ENCODE measurements at places on chromosomes 7 and 10.

DNA sequence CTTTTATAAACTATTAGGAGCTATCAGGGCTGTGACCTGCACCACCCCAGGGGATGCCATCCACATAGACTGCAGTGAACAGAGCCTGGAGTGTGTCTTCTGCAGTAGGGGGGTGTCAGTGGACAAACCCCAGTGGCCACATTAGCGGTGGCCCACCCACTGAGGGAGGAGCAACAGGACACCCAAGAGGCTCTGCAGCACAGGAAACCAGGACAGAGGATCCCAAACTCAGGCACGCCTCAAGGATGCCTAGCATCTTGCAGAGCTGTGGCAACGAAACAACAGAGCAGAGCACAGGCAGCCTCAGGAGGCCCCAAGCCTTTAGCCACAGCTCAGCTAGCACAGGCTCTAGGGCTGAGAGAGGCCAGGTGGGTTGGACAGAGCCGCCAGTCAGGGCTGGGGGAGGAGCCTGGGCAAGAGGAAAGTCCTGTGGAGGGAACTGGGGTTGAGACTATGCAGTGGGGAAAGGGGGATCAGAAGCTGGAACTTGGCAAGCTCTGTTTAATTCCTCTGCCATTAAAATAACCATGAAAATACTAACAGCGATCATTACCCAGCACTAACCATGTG is 53.8 kb downstream of the GRID1 start:
- DNase-seq = peak; percentile 40

GRCh38 chr10:133253361-133253955 is 15.8 kb downstream of the VENTX start:
- DNase-seq = no peak

DNA sequence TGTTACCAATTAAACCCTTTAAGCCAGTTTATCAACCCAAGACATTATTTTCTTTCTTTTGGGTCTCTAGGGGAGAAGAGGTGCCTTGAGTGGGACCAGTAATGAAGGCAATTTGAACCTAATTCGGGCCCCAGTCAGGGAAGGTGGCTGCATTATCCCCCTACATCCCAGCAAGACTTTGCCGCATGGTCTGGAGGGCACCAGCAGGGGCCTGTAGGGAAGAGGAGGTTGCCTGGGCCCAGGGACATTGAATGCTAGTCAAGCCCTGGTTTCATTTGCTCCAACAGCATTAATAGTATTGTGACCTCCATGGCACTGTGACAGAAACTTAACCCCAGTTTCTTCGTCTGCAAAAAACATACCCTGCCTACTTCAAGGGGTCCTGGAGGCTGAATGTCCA is 108.8 kb downstream of the CUX1 start:
- no peak for DNase-seq

DNA sequence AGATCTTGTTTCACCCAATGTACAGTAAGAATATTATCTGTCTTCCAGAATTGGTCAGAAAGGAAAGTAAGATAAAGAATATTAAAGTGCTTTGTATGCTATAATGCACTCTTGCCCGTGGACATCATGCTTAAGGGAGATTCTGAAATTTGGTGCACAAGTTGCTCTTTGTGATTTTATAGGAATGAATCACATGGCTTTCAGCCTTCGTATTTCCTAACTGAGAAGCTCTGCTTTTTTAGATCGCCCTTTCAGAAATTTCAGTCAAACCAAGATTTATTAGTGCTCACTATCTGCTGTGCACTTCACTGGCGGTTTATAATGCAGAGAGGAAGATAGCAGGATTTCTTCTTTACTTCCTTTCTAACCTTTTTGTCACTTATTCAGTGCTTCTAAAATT is 1248.5 kb upstream of the LRRN3 start:
- no peak for DNase-seq

DNA sequence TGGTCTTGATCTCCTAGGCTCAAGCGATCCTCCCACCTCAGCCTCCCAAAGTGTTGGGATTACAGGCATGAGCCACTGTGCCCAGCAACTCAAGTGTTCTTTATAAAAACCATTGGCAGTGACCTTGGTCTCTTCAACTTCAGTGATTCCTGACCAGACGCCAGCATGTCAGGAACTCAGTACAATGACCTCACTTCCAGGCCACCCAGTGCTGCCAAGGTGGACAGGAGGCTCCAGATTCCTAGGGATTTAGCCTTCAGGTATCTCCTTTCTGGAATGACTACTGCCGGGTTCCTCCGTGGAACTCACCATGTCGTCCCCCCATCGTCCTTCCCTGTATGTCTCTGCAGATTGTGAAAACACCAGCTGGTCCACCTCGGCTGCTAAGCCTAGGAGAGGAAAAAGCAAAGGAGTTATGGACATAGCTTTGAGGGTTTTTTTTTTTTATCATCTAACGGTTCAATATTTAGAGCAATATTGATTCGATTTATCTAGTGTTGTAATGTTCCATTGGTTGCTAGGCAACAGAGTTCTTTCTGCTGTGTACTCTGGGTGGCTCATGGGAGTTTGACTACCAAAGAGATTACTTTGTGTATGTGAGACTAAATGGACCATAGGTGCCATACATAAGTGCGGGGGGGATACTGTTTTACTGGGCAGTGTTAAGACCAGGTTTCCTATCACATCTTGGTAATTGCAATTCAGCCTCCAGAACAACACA is 425.8 kb upstream of the AUTS2 start:
- no peak for DNase-seq

GRCh38 chr10:120087109-120087508 is 194.6 kb downstream of the SEC23IP start:
- no peak for DNase-seq
